Activated T-cell treated with anti-CD3 and anti-CD28 coated beads for 48 hours (primary cell): ENCODE measurements at places on chromosomes 5 and 9.
A peak's percentile ranks its signal among the peaks of the same experiment; 100 is the strongest.

DNA sequence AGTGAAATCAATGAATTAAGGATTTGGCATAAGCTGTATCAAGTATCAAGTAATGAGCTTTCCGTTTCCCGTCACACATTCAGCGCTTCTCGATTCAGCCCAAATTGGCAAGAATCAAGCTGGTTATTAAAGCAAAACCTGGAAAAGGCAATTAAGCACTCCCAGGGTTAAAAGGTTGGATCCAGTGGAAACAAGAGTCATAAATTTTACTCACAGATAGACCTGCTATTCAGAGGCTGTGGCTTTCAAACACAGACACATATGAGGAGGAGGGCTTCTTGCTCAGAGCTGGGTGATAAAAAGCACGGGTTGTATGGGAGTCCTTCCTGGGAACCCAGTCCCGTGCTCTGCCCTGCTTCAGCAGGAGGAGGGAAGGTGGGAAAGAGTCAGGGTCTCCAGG is 112.3 kb upstream of the CXCL14 start:
- DNase-seq = no peak

DNA sequence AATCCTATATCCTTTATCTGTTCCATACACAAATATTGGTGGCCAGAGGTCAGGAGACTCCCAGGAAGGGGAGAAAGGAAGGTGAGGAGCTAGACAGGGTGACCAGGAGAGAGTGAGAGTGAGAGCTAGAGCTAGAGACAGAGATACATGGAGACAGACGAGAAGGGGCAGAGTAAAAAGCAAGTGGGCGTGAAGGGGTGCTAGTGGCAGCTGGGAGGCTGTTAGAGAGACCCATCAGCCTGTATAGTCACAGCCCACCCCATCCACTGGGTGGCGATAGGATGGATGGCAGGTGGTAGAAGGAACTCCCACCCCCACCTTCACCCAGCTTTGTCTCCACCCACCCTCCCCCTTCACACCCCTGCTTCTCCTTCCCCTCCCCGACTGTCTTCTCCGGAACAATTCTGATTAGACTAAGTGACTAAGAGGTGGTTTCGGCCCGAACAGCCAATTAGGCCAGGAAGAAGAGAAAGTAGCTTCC is 32.8 kb downstream of the PCDH1 start:
- no peak for DNase-seq

- no peak for DNase-seq
Observed at GRCh38 chr5:121121786-121122185, 657.7 kb downstream of the PRR16 start.

DNA sequence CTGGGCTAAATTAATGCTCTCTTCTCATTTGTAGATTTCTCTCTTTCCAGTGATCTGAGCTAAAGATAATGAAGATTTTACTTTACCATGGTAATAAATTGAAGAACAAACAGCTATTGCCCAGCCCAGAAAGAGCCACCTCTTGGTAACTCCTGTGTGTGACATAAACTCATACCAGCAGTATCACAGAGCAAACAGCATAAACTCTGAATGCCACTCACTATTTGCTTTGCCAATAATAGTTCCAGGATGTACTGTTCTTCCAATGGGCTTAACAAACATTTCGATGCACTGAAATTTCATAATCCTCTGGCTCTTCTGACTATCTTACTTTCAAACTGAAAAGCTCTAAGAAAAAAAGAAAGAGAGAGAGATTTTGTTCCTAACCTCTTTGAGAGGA is 69.8 kb upstream of the RASEF start:
- DNase-seq = no peak

DNA sequence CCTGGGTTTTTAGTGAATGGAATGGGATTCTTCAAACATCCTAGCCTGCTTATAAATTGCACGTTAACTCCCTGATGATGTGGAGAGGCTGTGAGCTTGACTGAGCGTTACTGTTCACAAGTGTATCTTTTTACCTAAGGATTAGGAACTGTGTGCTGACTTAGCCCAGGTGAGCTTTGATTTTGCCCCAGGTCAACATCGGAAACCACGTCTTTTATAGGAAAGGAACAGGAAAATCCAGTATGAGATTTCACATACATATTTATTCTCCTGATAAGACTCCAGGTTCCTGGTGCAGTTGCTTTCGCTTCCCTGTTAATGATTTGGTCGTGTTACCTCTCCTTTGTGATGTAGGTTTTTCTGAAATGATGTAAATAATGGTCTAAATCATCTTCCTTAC is 103.2 kb upstream of the BASP1 start:
- no peak for DNase-seq

DNA sequence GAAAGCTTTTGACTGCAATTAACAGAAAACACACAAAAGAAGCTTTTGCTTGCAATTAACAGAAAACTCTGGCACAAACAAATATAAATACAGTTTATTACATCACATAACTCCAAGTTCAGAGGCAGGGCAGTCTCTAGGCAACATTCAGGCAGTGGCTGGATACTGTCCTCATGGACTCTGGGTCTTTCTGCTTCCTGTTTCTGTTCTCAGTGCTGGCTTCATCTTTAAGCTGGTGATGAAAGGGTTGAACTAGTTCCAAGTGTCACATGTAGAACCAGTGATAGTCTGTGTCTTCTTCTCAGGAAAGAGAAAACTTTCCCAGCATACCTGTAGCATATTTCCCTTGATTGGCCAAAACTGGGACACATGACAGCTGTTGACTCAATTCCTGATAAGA is 222.6 kb upstream of the GLRA1 start:
- no peak for DNase-seq

- no peak for DNase-seq
Observed at GRCh38 chr5:1089146-1089545, 22.7 kb downstream of the SLC12A7 start.

DNA sequence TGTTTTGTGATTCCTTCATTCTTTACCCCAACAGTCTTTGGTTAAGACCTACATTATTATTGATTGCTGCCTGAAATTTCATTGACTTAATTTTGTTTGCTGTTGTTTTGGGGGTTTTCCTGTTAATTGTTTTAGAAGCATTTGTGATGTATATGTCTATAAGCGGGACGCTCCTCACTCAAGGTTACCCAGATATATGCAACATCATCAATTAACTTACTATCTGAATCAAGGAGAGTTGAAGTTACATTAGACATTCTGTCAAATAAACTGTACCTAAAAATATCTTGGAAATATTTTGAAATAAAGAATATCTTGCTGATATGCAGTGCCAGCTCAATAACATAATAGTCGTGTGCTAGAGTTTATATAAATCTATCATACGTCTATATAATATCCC is 125.9 kb upstream of the CDH18 start:
- DNase-seq = no peak

DNA sequence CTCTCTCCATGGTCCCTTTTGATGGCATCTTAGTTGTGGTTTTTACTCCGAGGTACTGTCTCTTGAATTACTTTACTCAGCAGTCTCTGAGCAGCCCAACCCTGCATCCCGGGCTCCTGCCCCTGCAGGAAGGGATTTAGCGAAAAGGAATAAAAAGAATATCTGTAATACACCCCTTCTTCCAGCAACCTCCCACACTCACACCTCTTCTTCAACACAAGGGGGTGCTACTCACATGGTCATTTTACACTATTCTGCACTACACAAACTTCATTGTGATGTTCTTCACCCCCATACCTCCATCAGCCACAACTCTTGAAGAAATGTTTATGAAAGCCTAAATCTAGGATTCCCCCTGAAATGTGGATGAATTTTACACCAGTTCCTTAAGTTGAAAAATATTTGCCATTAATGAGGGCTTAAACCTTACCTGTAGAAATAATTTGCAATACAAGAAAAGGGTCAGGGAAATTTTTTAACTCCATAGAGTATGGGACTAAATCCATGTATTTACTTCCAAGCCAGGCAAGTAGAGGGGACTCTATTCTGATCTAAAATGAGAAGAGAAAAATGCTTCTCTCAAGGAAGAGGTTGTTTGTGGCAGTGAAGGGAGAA is 26.0 kb downstream of the TPD52L3 start:
- no peak for DNase-seq

GRCh38 chr5:115855959-115856358 is 14.2 kb downstream of the AP3S1 start:
- DNase-seq = no peak

GRCh38 chr9:5186416-5187169 is 1.2 kb upstream of the INSL6 start:
- DNase-seq = peak; percentile 18

DNA sequence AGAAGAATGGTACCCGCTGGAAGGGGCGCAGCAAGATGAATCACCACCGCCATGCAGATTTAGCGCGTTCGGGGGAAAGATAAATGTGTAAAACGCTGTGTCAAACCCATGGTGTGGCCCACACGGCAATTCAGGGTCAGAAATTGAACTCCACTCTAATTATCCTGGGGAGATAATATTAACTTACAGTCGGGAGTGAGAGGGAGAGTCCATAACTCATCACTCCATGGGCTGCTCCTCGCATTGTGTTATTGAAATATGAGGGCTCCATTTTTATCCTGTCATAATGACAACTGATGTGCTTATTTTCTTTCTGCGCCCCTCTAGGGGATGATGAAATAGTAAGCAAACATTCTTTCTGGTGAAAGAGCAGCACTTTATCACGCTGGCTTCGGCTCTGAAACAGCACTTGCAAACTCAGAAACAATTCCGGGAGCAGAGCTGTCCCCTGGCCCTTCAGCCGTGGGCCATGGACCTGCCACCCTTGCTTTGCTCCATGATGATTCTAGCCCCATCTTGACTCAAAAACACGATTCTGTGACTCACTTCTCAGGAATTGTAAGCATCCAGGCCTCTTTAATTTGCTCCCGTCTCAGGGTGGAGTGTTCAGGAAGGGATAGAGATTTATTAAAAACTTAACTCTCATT is 431.6 kb downstream of the IRX1 start:
- no peak for DNase-seq

GRCh38 chr5:149240354-149240998 is 31.2 kb upstream of the AFAP1L1 start:
- DNase-seq = peak; percentile 51

- DNase-seq = no peak
Observed at GRCh38 chr5:159332800-159333544, 2.7 kb upstream of the IL12B start.

DNA sequence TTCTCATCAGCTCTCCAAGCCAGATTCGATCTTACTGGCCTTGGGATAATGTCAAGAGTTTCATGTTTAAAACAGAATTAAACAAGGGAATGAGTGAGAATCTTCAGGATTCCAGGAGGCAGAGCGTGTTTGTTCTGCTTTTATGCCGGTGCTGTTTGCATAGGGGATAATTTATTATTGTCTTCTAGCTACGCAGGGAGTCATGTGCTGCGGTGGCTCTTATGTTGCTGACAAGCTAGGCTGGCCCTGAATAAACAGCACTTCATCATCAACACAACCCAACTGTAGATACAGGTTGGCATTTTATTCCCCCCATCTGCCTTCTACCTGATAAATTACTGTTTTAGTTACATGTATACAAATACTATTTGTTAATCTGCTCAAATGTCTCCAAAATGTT is 47.1 kb upstream of the PCA3 start:
- DNase-seq = no peak

GRCh38 chr9:33341182-33341581 is 50.9 kb downstream of the NFX1 start:
- DNase-seq = no peak

DNA sequence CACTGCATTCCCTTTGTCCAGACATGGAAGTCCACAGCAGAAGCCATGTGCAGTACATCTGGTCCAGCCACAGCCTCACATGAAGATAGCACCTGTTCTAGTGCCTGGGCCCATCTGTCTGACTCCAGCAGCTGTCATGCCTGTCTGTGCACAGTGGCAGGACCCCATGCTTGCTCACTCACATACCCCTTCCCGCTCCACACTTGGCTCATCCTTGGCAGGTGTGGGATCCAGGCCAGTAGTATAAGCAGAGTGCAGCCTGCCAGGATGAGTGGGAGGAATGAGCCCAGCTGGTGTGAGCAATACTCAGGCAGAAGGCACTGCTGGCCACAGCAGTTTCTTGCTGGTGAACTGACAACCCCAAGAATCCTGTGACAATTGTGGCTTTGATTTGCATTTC is 168.0 kb downstream of the PRDM9 start:
- no peak for DNase-seq

- no peak for DNase-seq
Observed at GRCh38 chr9:26801772-26802171, 90.8 kb downstream of the CAAP1 start.

- DNase-seq = no peak
Observed at GRCh38 chr5:179730852-179731251, 1.8 kb upstream of the MAML1 start.

GRCh38 chr5:67607958-67608357 is 411.4 kb upstream of the CD180 start:
- DNase-seq = no peak

- DNase-seq = no peak
Observed at GRCh38 chr9:20189871-20190270, 401.0 kb upstream of the SLC24A2 start.

GRCh38 chr5:154624341-154624740 is 130.8 kb upstream of the LARP1 start:
- no peak for DNase-seq

DNA sequence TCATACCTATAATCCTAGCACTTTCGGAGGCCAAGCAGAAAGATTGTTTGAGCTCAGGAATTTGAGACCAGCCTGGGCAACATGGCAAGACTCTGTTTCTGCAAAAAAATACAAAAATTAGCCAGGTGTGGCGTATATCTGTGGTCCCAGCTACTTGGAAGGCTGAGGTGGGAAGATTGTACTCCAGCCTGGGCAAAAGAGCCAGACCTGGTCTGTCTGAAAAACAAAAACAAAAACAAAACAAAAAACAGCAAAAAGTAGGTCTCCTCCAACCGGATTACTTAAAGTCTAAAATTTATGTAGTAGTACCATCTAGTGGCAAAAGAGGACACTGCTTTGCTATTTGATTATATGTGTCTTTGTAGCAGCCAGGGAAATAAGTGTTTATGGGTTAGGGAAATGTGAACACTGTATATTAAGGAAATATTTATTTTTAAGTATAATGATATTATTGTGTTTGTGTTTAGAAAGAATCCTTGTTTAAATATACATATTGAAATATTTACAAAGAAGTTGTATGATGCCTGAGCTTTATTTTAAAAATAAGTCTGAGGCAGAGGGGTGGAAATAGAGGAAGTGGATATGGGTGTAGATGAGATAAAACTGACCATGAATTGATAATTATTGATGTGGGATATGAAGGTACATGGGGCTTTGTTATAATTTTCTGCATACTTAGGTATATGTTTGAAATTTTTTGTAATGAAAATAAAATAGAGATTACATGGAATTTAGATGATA is 20.0 kb downstream of the APC start:
- DNase-seq = no peak
